Fibroblast of mammary gland (primary cell): ENCODE measurements at places on chromosomes 11 and 22.

DNA sequence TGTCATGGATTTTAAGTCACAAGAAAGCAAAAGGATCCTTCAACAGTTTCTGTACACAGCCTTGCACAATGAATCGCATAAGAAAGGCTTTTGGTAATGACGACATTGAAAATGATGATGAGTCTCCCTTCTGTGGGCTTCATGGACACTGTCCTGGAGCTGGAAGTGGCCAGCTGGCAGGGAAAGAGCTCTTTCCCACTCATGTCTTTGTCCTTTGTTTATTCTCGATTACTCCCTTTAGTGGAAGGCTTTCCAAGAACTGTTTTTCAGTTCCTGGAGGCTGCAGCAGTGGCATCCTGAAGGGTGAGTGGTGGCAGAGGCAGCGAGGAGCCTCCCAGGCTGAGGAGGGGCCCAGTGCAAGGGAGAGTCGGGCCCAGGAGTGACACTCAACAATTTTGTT is 505.2 kb downstream of the NTM start:
- peak; percentile 56 for DNase-seq

- no peak for DNase-seq
These were observed 16.0 kb upstream of the POU2AF1 start for GRCh38 chr11:111395081-111395480.

DNA sequence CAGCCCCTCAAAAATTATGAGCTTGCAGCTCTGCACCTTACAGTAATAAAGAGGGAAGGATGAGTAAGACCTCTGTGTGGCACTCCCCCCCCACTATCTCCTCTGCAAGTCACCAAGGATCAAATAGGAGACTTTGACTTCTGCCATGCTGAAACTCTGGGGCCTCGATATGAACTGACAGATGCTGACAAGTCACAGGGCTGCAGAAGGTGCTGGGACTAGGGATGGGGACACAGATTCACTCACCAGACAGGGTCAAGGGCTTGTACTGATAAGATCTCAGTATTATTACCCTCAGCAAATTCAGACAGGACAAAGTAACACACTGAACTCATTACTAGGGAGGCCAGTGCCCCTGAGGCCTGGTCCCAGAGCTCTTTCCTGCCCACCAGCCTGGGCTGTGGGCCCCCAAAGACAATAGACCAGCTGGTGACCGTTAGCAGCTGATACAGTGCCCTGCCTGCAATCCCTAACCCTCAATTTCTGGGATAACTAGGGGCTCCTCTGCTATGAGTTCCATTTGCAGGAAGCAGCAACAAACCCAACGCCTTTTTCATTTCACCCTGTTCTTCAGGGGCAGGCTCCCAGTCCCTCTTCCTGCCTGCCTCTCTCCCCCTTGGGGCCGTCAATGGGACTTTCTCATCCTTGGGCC is 20.1 kb downstream of the TMPRSS13 start:
- no peak for DNase-seq

DNA sequence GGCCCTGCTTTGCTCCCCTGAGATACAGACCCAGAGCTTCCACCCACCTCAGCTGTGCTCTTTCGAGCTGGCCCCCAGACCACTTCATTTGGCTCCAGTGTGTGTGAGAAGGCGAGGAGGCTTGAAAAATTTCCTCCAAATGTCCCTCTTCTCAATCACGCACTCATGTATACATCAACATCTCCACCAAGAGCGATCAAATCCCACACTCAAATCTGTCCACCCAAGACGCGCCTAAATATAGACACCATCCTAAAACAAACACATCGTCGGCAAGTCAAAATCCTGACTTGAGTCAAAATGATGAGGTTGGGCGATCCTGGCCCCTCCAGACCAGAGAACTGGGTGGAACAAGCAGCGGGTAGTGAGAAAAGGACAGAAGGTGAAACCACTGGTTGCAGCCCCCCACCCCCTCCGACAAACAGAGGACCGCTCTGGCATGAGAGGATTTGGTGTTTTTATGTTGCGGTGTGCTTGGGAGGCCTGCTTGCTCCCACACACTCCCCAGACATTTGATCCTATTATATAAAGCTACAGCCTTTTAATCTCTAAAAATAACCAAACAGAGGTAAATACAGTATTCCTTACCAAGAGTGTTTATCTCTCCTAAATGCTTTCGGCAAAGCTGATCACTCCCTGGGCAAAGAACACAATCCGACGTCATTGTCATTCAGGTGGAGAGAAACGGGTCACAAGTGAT is 10.2 kb downstream of the MN1 start:
- no peak for DNase-seq

- DNase-seq: no peak
These were observed 8.0 kb downstream of the B4GALNT4 start for GRCh38 chr11:377174-377865.

DNA sequence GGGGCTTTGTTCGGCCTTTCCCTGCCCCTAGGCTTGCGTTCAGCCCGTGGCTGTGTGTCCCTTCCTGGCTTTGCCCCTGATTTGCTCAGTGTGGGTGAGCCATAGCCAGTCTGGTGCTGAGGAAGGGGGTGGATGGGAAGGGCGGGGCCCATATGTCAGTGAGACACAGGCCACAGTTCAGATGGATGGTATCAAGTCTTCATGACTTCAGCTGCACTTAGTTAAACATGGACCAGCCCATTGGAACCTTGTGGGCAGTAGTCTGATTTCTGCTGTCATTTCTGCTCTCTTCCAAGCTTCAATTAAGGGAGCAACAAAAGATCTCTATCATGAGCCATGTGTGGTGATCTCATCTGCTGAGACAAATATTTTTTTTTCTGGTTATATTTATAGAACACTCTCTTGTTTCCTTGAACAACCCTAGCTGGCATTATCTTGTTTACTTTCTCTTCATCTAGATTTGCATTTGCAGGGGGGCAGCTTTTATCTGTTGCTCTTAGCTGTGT is 21.6 kb upstream of the PEX26 start:
- DNase-seq: peak; percentile 92

DNA sequence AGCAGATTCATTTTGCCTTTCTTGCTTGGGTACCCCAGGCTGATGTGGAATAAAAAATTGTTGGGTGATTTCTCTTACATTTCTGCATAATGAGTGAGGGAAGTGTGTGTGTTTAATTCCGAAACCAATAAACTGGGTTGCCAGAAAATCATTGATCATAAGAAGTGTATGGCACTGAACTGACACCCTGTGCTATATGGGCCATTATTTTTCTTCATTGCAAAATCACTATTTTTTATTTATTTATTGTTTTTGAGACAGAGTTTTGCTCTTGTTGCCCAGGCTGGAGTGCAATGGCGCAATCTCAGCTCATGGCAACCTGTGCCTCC is 14.6 kb upstream of the HIKESHI start:
- DNase-seq: no peak

GRCh38 chr22:46114518-46115387 is 35.6 kb upstream of the PPARA start:
- peak; percentile 54 for DNase-seq

DNA sequence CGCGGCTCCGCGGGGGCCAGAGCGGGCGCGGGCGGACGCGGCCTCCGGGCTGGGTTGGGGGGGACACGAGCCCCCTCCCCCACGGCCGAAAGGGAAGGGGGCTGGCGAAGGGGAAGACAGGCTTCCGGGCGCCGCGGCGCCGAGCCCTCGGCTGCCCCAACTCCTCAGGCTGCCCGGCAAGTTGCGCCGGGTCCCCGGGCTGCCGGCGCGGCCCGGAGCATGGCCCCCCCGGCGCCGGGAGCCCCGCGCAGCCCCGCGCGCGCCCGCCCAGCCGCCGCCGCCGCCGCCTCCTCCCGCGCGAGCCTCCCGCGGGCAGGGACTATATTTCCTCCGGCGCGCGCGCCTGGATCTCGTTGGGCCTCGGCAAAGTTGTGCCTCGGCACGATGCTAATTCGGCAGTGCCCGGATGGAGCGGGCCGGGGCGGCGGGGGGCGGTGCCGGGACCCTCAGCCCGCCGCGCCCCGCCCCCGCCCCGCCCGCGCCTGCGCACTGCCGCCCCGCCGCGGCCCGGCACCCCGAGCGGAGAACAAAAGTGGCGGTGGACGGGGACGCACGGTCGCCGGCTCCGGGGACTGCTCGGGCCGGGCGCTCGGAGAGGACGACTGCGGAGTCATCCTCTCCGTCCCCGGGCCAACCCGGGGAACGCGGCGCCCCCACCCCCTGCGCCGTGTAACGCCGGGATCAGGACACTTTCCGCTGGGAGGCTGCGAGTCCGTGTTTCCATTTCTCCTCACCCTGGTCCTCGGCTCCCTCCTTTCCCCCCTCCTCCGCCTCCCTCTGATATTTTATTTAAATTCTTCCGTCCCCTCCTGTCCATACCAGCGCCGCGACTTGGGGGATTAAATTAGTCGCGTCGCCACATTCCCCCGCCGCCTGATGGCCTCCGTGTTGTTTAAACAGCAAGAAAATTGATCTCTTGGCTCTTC is at the start of gene PHF21B:
Gene PHF21B, minus strand, starts transcription at position 400 of the 926 bp plus-strand sequence. CDS start 456 bp downstream, outside the sequence.
- peak; percentile 9 for DNase-seq

DNA sequence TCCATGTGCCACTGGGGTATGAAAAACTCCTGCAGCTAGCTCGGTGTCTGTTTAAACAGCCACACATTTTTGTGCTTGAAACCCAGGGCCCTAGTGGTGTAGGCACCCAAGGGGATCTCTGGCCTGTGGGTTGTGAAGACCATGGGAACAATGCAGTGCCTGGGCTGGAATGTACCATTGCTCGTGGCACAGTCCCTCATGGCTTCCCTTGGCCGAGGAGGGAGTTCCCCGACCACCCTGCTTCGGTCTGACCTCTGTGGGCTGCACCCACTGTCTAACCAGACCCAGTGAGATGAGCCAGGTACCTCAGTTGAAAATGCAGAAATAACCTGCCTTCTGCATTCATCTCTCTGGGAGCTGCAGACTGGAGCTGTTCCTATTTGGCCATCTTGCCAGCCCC is 214.0 kb downstream of the TRPC6 start:
- no peak for DNase-seq

DNA sequence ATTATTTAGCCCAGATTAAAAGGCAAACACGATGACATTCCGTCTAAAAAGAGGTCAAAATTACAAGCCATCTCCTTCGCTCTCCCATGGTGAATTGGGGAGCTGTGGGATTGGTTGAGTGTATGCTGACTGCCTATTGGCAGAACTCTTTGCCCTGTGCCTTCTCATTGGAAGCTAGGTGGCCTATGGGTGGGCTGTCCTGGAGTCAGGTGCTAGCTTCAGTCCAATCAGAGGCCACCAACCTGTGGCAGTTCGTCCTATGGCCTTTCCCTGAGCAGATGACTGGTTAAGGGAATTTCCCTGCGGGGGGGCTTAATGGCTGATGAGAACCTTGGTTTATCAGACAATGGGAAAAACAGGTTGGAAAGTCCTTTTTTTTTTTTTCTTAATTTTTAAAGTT is 3.2 kb upstream of the MTMR3 start:
- DNase-seq: peak; percentile 28

GRCh38 chr11:108025387-108026080 is 16.8 kb downstream of the CUL5 start:
- no peak for DNase-seq

DNA sequence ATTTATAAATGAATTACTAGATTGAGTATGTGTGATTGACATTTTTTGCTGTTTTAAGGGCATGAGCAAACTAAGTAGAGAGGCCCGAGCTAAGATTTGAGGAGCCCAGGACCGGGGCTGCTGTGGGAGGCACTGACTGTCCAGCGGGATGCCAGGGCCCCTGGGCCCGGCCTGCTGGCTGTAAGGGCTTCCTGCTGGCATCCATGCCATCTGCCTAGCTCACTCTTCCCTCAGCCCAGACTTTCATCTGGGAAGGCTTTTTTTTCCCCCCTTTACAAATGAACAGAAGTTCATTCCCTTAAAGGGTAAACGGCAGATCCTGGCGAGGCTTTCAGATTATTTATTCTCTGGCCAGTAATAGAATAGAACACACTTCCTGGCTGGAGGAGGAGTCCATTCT is 16.0 kb upstream of the TP53I11 start:
- no peak for DNase-seq

- no peak for DNase-seq
These were observed 89.8 kb downstream of the PIWIL4 start for GRCh38 chr11:94656968-94657367.

- no peak for DNase-seq
These were observed 78.5 kb upstream of the NCAM1 start for GRCh38 chr11:112882494-112883381.

DNA sequence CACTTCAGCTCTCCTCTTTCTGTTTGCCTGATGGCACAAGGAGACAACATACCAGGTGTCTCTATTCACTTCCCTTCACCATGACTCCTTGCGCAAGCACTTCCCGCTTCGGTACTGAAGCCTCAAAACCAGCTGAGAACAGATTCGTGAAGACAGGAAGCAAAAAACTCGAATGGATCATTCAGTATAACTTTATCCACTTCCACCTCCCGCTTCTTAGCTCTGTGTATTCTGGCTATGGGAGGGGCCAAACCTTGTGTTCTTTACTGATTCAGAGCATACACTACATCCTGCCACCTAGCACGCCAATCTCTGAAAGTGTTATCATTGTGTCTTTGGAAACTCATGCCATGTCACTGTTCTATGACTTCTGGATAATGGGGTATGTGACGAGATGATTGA is 62.2 kb upstream of the ADA2 start:
- DNase-seq: no peak

DNA sequence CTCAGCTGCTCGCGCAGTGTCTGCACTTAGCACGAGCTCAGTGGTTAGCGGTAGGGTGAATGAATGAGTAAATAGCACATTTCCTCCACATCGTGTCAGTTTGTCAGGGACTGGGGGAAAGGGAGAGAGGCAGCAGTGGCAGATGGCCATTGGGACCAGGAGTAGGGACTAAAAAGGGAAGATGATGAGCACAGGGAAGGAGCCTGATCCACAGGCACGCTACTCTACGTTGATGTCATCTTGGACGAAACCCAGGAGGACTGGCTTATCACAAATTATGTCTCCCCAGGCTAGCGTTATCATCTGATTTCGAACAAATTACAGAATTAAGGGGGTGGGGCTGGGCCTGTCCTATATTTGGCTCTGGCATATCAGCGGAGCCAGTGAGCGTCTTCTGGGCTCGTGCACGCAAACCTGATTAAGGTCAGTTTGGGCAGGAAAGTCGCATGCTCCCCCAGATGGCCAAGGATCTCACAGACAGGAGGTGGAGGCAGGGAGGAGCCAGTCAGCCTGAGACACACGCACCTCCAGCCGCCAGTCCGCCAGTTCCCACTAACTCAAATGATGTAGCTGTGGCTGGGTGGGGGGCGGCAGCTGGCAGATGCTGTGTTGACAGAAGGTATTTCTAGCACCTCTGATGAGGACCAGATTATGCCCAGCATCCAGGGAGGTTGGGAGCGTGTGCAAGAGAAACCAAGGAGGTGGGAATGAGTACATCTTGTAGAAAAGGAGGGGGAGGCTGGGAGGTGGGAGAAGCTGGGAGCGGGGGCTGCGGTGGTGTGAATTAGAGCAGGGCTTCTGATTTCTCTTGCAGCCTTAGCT is 97.4 kb upstream of the PRDM11 start:
- peak; percentile 34 for DNase-seq

- DNase-seq: no peak
These were observed 3.0 kb downstream of the FRMD8 start for GRCh38 chr11:65389294-65389980.

GRCh38 chr22:20509344-20510047 is 2.1 kb downstream of the MED15 start:
- peak; percentile 91 for DNase-seq

GRCh38 chr11:64219354-64219684 is 6.7 kb downstream of the TRPT1 start:
- no peak for DNase-seq
